ENCODE measurements at places on chromosomes 4 and X.

- no peak for DNase-seq
These were observed 20.2 kb downstream of the CLNK start for GRCh38 chr4:10664408-10664807.

- no peak for DNase-seq
These were observed 45.1 kb downstream of the TBC1D9 start for GRCh38 chr4:140710908-140711622.

- no peak for DNase-seq
These were observed 325.2 kb downstream of the LDB2 start for GRCh38 chr4:16573206-16573605.

DNA sequence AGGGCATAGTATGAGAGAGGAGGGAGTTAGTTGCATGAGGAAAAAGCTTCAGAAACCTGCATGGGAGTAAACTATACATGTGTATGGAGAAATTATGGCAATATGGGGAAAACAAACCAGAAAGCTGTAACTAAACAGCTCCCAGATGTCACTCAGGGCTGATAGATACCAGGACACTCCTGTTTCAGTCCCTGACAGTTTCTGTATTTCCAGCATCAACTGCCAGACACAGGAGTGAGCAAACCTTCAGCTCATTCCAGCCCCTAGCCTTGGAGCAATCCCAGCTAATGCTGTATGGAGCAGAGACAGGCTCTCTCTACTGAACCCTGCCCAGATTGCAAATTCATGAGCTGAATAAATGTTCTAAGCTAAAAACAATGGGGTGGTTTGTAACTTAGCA, 382.9 kb upstream of the MAGEB18 start:
- no peak for DNase-seq

- no peak for DNase-seq
These were observed 36.4 kb upstream of the MSANTD1 start for GRCh38 chr4:3212391-3213105.

GRCh38 chr4:186200516-186200915, 9.1 kb downstream of the CYP4V2 start:
- no peak for DNase-seq

DNA sequence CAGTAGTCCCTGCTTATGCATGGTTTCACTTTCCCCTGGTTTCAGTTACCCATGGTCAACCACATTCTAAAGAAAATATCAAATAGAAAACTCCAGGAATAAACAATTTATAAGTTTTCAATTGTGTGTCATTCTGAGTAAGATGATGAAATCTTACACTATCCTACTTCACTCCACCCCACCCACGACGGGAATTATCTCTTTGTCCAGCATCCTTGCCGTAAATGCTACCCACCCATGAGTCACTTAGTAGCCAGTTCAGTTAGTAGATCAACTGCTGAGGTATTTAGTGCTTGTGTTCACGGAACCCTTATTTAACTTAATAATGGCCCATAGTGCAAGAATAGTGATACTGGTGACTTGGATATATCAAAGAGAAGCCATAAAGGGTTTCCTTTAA, 91.4 kb downstream of the KLHL13 start:
- DNase-seq: no peak

DNA sequence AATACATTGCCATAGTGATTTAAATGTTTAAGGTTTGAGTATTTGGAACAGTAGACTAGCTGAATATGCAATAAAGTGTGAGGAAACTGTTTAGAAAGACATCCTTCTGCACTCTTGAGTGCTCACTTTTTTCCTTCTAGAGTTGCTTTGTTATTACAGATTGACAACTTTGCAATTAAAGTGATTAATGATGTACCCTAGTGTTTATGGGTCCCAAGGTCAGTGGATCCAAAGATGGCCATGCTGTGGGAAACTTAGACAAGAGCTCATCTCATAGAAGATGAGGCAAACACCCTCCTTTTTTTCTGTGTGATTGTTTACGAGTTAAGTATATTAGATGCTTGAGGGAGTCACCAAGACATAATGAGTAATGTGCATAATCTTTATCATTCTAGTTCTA, 118.8 kb downstream of the PDLIM5 start:
- no peak for DNase-seq

DNA sequence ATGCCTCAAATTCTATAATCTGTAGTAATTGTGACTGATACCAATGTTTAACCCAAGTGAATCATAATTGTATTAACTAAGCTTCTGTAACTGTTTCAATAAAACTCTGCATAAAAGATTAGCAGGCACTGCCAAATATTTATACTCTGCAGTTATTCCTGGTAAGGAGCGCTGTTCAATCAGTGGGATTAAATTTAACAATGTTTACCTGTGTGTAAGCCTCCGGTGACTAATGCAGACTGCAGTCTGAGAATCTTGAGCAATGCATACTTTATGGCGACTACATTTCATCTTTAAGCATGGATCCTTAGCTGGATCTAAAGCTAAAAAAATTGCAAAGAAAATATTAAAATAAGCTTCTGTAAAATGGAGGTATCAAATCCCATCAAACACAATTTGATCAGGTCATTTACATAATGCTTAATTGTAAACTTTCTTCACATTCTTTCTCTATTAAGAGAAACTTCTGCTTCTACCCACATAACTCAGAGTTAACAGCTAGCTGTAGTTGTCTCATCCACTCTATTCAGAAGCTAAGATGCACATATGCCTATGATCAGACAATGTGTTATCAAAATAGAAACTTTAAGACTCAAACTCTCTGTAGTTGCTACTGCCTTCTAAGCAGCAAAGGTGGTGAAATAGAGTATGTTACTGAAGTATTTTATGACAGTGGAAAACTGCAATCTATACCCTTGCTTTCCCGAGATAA, 234.0 kb downstream of the SPOCK3 start:
- DNase-seq: no peak

GRCh38 chrX:43860646-43861370, 21.4 kb downstream of the MAOB start:
- no peak for DNase-seq

GRCh38 chr4:2961811-2962441, 1.3 kb downstream of the NOP14 start:
- no peak for DNase-seq

DNA sequence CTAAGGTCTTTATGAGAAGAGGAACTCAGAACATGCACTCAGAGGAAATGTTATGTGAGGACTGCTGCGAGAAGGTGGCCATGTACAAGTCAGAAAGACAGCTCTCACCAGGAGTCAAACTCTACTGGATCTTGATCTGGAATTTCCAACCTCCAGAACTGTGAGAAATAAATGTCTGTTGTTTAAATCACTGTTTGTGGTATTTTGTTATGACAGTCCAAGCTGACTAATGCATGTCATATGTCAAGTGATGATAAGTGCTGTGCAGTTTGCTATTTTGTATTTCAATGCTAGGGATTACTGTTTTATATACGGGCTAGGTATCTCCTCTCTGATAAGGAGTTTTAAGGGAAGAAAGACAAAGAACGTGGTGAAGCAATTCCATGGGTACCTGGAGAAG, 162.3 kb downstream of the CPEB2 start:
- DNase-seq: no peak

- no peak for DNase-seq
These were observed 130.6 kb downstream of the UGT8 start for GRCh38 chr4:114729068-114729738.

GRCh38 chrX:112662559-112663427, 16.9 kb downstream of the LHFPL1 start:
- DNase-seq: no peak

GRCh38 chr4:12928751-12929150, 555.4 kb downstream of the RAB28 start:
- no peak for DNase-seq

- DNase-seq: no peak
These were observed 233.2 kb downstream of the EPHA5 start for GRCh38 chr4:65437102-65437501.

DNA sequence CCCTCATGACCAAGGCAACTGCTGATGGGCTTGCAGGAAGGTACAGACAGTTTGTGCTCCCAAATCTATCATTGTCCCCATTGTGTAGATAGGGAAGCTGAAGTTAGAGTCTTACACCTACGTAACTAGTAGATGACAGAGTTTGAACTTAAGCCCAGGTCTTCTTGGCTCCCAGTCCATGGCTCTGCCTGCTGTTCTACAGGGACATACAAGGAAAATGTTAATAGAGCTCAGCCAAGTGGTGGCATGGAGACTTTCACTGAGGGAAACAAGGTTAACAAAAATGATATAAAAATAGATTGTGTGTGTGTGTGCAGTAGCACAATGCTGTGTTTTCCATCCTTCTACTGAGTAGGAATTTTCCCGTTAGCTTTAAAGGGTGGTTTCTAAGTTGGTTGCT, 936.5 kb downstream of the RPA4 start:
- DNase-seq: no peak

GRCh38 chrX:16123222-16123786, at the start of gene GRPR:
Gene GRPR (plus strand): TSS chrX:16123565. CDS start chrX:16123954, 389 bp downstream.
- peak; percentile 20 for DNase-seq

DNA sequence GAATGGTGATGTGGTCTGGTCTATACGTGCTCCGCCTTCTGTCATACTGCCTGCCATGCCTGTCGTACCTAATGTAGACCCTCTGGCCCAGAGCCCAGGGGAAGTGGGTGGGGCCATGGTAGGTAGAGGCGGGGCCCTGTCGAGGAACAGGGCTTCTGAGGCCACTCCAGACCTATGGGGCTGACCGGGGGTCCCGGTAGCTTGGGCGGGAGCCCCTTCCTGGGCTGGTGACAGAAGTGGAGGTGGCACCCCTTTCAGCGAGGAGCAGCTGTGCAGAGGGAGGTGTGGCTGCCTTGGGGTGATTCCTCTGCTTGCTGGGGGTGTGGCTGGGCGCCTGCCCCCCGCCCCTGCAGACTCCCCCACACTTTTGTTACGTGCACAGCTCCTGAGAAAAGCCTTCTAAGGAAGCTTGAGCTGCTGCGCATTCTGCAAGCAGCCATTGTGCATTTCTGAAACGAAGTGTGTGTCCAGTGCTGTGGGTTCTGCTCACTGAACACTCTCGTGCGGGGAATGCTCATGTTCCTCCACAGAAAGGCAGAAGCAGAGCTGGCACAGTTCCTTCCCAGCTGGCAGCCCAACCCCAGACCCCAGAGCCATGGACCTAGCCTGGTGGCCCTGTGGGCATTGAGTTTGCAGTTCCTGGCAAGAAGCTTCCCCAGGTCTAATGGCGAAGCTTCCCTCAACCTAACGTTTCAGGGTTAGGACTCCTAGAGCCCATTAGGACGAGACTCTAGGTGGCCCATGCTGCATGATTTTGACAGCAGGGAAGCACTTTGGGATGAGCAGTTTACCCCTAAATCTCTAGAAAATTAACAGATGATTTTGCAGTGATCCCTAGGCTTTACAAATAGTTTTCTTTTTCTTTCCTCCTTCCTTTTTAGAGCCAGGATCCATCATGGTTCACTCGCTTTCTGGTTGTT, 72.7 kb upstream of the HGFAC start:
- DNase-seq: no peak

DNA sequence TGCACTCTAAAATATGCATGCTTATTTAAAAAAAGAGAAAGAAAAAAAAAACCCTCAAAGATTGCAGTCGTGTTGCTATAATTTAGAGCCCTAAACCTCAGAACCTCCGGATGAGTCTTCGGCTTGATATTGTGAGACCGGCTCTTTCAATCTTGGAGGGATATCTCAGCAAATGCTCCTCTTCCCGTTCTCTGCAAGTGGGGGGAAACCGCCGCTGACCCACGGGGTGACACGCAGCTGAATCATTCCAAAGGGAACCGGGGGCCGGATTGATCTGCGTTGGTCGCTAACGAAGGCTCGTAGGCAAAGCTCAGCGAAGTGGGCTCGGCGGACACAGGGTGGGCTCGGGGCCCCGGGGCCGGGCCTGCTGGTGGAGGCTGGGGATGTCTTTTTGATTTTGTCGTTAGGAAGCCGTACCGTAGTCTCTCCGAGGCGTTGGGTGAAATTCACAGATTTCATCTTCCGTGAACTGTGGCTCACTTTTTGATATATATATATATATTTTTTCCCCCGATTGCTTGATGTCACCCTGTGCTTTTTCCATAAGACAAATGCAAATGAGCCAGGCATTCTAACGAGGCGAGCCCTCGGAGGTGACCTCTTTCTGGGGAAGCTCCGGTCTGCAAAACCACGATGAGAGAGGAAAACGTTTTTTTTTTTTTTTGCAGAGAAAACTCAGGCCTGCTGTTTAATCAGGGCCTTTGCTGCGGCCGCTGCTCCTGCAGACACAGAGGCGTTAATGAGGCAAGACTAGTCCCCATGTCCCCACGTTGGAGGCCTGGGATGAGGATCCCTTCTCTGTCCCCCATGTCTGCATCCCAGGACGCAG, 110.7 kb upstream of the PPP2R3B start:
- DNase-seq: no peak
